NCI-H524 (cell line): ENCODE measurements at places on chromosomes 3 and 15.

GRCh38 chr15:101795455-101795854 is 7.9 kb upstream of the OR4F6 start:
- DNase-seq, result no peak

- no peak for DNase-seq
Observed at GRCh38 chr3:149609595-149609994, 48.2 kb downstream of the WWTR1 start.

DNA sequence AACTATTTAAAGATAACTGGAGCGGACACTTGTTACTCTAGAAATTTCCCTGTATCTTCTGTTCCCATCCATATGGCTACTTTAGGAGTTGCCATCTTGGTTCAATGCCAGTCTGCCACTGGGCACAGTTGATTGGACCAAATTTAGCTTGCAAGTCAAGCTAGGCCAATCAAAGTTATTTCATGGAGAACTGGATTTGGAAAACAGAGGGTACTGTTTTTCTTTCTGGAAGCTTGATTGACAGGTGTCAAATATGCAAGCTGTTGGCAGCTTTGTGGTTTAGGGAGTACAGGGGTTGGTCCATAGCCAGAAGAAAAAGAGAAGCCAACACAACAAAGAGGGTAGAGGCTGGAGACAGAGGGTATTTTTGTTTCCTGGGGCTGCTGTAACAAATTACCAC is 33.4 kb upstream of the KLHL25 start:
- peak; percentile 19 for DNase-seq

GRCh38 chr15:40879609-40880008 is 5.6 kb upstream of the RHOV start:
- no peak for DNase-seq

GRCh38 chr3:128735287-128735686 is 9.3 kb downstream of the RAB7A start:
- peak; percentile 88 for DNase-seq
